Endodermal cell (in vitro differentiated cells): ENCODE measurements at places on chromosomes 11 and 22.
A peak's percentile ranks its signal among the peaks of the same experiment; 100 is the strongest.

- no peak for DNase-seq
Observed at GRCh38 chr22:46672731-46673130, 52.5 kb downstream of the GRAMD4 start.

GRCh38 chr11:76325185-76325584, 55.7 kb downstream of the THAP12 start:
- no peak for DNase-seq

DNA sequence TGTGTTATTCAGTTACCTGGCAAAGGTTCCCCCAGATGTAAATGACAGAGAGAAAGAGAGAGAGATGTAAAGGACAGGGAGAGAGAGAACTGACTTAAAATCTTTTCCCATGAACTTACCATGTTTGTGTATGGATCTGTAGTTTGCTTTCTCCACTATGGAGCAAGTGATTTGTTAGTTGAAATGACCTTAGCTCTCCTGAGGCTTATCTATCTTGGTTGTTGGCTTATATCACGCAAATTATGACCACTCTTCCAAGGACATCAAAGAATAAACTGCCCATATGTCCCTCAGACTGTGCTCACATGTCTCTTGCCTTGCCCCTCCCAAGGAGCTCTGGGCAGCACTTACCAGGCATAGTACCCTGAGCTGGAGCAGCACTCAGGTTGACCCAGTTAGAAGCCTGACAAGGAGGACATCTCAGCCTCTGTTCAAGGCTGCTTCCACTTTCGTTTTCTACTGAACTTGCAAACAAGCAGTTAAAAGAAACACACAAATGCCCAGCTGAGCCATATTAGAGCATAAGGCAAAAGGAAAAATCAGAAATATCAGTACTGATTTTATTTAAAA, 95.3 kb upstream of the RCN1 start:
- no peak for DNase-seq

GRCh38 chr22:19959043-19959586, 17.5 kb upstream of the TXNRD2 start:
- peak; percentile 99 for DNase-seq

GRCh38 chr11:61545341-61545740, 35.5 kb downstream of the SYT7 start:
- peak; percentile 68 for DNase-seq

GRCh38 chr11:8997451-8997850, 6.3 kb downstream of the NRIP3 start:
- no peak for DNase-seq

DNA sequence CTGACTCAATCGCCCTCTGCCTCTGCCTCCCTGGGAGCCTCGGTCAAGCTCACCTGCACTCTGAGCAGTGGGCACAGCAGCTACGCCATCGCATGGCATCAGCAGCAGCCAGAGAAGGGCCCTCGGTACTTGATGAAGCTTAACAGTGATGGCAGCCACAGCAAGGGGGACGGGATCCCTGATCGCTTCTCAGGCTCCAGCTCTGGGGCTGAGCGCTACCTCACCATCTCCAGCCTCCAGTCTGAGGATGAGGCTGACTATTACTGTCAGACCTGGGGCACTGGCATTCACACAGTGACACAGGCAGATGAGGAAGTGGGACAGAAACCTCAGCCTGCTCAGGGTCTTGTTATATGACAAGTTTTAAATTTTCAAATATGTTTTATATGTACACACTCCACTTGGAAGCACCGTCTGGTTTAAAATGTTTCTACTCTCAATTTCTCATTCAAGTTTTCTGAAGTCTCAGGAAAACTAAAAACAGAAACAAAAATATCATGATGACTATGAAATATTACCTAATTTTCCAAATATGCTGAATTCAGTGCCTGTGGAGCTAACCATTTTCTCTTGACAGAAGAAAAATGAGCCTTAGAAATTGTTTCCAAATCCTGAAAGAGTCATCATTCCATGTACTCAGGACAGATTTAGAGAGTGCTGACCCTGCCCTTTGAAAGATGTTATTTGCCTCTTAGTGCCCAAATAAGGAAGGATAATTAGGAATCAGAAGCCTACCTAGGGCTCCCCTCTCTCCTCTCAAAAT, 48.8 kb upstream of the TOP3B start:
- no peak for DNase-seq

GRCh38 chr11:70669871-70670675, 271.7 kb downstream of the CTTN start:
- peak; percentile 65 for DNase-seq

- DNase-seq, result no peak
Observed at GRCh38 chr11:13465909-13466371, 2.9 kb upstream of the BTBD10 start.

DNA sequence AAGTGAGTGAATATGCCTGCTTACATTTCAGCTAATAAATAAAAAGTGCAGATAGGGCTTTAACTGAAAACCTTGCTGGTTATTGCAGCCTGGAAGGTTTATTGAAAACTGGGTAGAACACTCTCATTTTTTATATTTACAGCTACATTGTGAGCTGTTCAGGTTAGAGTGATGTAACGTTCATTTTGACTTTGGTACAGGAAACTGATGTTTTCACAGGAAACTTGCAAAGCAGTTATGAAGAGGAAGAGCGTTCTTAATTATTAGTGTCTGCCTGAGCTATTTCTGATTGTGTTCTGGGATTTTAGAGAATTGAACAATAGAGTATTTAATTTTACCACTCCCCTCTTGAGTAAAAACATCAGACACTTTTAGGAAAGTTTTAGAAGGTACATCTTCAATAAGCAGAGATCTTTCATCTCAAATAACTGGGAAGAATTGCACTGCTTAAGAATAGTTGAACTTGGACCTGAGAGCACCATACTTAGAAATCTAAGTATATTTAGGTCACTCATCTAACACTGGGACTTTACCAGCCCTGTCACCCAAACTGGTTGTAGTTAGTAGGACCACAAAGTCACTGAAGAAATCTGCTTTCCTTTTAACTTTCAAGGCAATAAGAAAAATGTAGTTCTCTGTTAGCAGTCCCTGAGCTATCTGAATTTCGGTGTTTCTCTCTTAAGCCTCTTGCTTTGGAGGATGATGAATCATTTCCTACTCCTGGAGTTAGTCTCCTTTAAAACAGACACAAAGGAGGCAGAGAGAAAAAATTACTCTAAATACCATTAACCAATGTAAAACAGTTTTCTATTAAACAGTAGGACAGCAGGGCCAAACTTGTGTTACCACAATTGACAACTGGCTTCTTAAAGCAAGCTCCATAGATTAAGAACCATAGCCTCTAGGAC, 128.6 kb upstream of the DDI1 start:
- no peak for DNase-seq

DNA sequence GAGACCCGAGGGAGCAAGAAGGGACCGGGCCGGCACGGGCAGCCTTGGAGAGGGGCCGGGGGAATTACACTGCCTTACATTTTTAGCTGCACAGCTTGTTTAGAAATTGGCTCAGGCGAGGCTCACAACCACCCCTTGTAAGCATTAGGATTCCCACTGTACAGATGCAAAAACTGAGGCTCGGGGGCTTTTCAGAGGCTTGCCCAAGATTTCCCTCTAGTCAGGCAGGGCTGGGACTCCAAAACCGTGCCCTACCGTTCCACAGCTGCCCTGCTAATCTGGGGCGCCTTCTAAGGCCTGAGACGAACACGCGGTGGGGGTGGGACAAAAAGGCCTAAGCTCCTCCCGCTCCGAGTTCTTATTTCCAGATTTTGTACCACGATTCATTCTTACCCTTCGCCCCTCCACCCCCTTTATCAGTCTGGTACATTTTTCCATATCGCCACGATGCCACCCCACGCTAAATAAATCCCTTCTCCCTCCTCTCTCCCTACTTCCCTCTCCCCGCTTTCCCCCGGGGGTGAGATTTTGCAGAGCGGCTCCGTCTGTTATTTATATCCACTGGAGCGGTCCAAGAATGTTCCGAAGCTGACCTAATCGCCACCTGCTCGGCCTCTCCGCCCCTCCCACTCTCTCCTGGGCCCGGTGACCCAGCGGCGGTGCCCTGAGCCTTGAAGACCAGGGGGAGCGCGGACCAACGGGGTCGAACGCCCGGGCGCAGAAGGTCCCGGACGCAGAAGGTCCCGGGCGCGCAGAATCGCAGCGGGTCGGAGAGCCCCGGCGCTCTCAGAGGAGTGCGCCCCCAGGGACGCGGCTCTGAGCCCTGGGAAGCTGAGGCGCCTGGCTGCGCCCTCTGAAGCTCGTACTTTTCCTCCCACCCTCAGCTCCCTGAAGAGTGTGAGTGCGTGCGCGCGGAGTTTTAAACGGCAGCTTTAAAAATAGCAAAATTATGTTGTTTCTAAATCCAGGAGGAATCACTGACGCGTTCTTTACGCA, 764 bp upstream of the PACSIN3 start:
- DNase-seq, result peak; percentile 83

GRCh38 chr22:43148581-43148980, 2.8 kb upstream of the TSPO start:
- DNase-seq, result no peak

GRCh38 chr11:91857179-91857578, 367.4 kb upstream of the FAT3 start:
- DNase-seq, result no peak

- DNase-seq, result no peak
Observed at GRCh38 chr11:41897991-41898390, 438.5 kb upstream of the LRRC4C start.

DNA sequence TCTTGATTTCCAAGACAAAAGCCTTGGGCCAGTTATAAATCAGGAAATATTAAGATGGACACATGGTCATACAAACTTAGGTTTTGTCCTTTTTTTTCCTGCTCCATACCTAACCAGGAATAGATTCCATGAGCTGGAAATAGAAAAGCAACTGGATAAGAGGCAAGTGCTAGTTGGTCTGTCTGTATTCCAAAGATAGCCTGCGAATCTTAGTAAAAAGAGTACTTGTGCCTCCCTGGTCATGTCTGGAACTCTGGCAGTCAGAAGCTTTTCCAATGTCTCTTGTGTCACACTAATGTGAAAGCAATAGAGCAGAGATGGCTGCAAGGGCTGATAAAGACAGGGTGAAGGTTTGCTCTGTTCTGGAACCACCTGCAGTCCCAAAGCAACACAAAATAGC, 590.2 kb upstream of the ANO5 start:
- no peak for DNase-seq

GRCh38 chr11:96367342-96367741, 22.4 kb downstream of the CCDC82 start:
- no peak for DNase-seq

DNA sequence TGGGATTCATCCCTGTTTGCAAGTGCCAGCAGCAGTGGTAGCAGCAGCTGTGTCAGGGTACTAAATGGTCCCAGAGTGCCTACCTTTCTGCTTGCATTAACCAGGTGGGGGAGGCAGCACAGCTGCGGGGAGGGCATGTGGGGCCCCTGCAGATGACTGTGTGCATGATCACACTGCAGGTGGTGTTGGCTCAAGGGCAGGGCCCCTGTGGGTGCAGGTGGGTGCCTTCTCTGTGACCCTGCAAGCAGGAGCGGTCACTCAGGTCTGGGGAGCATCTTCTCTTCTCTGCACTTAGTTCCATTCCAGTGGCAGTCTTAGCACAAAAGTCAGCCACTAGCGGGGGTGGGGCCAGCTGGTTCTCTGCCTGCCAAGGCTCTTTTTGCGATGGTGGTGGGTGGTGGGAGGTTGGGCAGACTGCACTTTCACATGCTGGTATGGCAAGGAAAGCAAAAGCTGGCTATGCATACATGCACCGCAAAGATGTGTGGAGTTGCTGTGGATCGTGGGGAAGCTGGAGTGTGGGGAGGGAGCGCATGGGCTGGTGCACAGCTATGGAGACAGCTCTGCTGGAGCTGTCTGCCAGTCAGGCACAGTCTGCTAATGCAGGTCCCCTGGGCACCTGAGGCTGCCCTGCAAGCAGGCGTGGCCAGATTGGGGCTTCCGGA, 157.1 kb downstream of the DYNC2H1 start:
- peak; percentile 46 for DNase-seq

GRCh38 chr22:32237906-32238305, 17.2 kb downstream of the SLC5A4 start:
- no peak for DNase-seq

DNA sequence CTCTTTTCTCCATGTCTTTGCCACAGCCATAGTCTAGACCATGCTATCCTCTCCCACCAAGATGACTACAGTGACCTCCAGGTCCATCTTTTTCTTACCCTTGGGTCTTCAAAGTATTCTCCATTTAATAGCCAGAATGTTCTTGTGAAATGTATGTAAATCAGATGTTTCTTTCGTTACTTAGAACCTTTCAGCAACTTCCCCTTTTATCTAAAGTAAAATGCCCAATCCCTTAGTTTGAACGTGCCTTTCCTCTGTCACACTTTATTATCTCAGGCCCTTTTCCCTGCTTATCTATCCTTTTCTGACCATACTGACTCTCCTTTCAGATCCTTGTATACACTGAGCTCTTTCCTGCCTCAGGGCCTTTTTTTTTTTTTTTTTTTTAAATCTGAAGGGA, 17.9 kb downstream of the RBM4B start:
- no peak for DNase-seq

DNA sequence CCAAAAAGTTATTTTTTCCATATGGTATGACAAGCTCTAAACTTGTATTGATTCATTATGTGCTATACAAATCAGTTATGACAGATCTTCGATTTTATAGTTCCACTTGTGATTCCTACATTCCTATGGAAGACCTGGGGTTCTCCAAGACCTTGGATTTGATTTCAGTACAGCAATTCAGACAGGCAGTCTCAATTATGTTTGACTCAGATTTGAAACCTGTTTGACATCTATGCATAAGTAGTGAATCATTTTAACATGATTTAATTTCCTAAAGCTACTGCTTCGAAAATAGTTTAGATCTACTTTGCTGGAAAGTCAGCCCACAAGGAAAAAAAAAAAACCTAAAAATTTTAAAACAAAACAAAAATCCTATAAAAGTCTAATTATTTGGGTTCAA, 820.4 kb downstream of the LUZP2 start:
- DNase-seq, result no peak

- DNase-seq, result no peak
Observed at GRCh38 chr11:93484716-93485115, 58.5 kb downstream of the SMCO4 start.

GRCh38 chr11:67640021-67640757, 626 bp upstream of the TBX10 start:
- DNase-seq, result peak; percentile 94

DNA sequence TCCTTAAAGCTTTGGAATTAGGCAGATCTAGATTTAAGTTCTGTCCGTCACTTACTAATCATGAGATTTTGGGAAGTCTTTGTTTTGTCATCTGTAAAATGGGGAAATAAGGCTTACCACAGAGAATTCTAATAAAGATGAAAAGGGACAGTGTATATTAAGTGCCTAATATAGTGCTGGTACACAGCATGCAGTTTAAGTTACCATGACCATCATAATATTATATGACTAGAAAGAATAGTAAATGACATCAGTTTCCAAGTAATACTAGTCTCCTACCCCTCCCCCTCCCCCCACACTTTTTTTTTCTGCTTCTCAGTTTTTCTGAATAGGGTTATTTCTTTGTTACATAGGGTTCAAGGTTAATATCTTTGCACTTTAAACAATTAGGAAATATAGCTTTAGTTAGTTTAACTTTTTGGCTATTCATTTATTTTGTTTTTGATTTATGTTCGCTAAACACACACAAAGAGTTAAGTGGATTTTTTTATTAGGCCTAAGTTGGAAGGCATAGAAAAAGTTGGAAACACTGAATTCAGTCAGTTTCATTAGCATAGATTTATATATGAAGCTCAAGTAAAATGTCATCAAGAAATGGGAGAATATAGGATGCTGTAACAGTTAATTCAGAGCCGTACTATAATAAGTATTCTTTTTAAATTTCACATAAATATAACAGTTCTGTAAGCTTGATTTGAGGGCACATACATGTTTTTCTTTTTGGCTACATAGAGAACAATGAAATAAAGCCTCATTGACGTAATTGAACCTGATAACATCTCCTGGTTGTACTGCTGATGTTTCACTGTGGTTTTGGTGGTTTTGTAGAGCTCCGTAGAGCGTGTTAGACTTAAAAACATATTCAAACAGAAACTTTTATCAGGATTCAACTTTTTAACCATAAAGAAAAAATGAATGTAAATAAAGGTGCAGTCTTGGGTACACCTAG, 121.2 kb downstream of the PDE3B start:
- DNase-seq, result no peak
